ENCODE measurements at places on chromosomes 3 and 15.

DNA sequence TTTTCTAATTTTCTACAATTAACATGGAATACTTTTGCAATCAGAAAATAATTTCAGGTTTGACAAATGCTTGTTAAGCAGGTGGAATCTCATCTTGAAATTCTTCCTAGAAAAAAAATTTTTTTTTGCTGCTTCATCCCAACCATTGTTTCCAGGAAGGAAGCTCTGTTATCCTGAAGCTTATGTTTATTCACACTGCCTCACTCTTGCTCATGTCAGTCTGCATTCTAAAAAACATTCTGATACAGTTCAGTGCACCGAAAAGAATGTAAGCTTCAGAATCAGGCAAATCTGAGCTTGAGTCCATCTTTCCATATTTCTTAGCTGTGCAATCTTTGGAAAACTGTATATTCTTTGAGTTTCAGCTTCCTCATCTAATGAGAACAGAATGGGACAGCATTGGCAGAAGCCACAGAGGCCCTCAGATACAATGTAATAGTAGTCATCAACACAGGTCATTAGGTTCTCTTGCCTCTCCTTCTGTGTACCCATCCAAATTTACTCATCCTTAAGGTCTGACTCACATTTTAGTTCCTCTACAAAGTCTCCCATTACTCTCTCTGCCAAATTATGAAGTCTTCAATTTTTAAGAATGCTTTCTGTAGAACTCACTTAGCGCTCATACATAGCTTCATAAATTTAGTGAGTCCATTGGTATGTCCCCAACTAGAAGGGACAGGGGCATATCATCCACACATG, 881.8 kb upstream of the NR2F2 start:
- no peak for DNase-seq

GRCh38 chr3:146881966-146882760, 277.0 kb upstream of the PLSCR5 start:
- no peak for DNase-seq

- no peak for DNase-seq
Measured at GRCh38 chr3:7423036-7423435, 562.1 kb downstream of the GRM7 start.

GRCh38 chr3:190224456-190224855, 97.8 kb downstream of the CLDN1 start:
- no peak for DNase-seq

- DNase-seq, result no peak
Measured at GRCh38 chr15:89761929-89762328, 10.9 kb upstream of the MESP1 start.

- DNase-seq, result no peak
Measured at GRCh38 chr3:128488636-128488990, 4.4 kb downstream of the GATA2 start.

DNA sequence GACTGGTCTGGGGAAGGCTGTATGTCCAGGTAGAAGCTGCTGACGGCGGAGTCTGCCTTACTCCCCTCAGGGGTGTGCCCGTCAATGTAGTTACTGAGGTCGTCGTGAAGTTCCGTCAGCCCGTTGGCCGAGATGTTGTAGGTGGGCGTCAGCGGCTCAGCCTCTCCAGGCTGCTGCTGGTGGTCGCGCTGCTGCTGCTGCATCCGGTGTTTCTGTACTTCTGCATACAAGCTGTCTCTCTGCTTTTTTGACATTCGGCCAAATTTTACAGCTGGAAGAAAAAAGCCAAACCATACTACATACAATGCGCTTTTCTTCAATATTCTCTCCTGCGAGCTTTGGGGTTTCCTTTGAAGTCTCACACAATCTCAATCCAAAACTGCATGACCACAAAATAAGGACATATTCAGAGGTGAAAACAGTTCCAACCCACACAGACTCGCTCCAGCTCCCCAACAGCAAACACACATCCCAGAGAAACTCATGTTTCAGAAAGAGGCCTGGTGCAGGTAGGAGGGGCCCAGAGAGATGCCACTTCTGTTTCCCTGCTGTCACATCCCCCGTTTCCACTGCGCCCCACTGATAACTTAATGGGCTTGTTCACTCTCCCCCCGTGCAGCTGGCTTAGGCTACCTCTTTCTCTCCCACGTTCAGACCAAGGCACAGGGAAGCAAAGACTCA, 32.5 kb upstream of the ICE2 start:
- no peak for DNase-seq

GRCh38 chr15:26323566-26323965, 449.3 kb downstream of the GABRB3 start:
- DNase-seq, result no peak

DNA sequence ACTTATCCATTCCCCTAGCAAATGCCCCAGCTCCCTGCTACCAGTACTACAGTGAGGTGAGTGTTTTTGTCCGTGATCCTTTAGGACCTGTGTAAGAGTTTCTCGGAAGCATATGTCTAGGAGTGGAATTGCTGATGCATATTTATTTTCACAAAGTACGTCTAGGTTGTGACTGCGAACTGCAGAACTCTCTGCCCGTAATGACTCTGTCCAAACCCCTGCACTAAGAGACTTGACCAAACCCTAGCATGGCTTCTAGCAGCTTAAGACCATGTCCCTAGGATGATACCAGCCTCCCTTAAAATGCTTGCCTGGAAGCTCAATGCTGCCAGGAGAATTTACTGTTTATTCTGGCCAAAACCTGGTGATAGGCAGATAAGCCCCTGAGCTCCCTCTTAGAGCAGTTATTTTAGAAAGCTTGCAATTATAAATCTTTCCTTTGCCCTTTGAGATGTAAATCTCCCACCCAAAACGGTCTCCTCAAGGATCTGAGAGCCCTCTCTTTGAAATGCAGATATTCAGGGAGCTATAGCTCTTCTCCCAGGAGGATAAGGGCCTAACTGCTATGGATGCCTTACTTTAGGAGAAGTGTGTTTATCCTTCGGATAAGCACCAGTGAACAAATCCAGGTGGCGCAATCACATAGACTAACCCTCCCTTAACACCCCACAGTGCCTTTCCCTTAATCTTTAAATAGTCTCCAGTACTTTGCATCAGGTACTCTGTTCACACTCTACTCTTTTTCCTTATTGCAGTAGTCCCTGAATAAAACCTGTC, 14.7 kb upstream of the CA12 start:
- DNase-seq, result no peak

DNA sequence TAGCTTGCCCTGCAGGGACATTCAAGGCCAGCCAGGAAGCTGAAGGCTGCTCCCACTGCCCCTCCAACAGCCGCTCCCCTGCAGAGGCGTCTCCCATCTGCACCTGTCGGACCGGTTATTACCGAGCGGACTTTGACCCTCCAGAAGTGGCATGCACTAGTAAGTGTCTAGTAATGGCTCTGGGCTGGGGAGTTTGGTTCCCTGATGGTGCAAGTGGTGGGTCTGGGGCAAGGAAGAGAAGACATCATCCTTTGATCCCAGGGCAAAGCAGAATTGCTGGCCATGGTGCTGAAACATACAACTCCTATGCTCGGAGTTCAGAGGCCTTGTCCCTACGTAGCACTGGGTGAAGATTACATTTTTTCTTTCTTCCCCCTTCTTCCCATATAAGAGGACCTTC, 311.4 kb downstream of the EPHB1 start:
- no peak for DNase-seq

GRCh38 chr15:89912145-89912673, 543 bp downstream of the ARPIN start:
- no peak for DNase-seq

GRCh38 chr3:40843851-40844548, 319.2 kb downstream of the ZNF621 start:
- DNase-seq, result no peak

DNA sequence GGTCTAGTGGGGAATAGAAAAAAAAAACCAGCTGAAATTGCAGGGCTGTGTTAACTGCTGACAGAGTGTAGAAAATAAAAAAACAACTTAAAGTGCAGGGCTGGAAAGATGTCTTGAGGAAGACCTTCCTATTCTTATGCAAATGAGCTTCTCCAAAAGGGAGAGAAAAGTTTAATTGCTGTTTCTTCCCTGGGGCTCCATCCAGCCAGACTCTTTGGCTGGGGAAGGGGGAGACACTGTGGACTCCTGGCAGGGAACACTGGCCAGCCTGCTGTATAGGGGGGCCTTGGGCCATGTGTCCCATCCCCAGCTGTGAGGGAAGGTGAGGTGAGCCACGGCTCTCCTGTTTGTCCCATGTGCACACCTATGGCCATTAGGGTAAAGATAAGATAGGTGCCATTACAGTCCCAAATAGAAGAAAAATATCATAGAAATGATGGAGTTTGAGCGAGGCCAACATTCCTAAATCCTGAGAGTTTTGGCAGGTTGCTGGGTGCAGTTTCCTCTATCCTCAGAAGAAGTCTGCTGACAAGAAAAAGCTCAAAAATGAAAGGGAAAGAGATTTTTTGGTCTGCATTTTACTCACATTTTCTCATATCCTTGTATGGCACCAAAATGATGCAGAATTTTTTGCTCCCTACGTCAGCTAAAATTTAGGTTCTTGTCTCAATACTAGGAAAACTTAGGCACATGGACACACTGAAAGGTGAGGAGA, 901.7 kb downstream of the PLOD2 start:
- no peak for DNase-seq

DNA sequence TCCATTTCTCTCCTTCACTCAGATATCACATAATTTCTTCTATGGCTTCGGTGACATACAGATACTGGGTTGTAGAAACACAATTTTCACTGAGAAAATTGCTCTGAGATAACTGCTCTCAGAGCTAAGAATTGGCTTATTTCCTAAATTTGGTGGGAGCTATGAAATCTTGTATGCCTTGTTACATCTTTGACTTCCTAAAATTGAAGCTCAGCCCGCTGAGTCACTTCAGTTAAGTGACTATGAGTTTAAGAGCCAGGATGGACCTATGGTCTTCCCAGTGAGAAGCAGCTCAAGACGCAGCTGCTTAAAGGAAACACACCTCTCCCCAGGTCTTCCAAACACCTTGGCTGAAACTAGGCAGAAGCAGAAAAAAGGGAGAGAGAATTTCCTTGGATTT, 56.4 kb downstream of the EFHB start:
- DNase-seq, result no peak

- DNase-seq, result no peak
Measured at GRCh38 chr3:37847689-37848088, 14.0 kb upstream of the CTDSPL start.

DNA sequence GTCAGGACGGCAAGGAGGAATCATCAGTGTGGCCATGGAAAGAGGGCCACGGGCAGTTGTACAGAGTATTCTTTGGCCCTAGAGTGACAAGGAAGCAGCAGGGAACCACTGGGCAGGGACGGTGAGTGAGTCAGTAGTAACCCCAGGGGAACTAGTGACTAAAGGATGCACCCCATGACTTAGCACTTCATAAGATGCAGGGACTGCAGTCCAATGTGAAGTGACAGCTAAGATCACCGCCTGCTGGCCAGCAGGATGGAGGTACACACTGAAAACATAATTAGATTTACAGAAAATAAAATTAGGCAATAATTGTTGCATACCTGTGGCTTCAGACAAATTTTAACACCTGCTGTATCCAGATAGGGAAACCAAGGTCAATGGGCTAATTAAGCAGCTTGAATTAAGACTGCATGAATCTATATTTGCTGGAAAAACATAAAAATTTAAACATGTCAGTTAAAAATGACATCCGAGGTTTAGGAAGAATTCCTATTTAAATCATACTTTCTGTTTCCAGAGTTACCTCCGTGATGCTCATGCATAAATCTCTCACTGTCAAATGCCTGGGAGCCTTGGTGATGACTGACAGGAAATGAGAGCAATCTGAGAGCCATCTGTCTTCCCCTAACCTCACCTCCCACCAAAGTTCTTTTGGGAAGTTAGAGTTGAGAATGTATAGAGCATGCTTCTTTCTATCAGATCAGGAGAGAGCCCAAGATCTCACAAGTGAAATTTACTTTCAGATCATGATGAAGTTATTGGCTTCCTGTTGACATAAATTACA, 56.5 kb downstream of the DCLK3 start:
- DNase-seq, result no peak

DNA sequence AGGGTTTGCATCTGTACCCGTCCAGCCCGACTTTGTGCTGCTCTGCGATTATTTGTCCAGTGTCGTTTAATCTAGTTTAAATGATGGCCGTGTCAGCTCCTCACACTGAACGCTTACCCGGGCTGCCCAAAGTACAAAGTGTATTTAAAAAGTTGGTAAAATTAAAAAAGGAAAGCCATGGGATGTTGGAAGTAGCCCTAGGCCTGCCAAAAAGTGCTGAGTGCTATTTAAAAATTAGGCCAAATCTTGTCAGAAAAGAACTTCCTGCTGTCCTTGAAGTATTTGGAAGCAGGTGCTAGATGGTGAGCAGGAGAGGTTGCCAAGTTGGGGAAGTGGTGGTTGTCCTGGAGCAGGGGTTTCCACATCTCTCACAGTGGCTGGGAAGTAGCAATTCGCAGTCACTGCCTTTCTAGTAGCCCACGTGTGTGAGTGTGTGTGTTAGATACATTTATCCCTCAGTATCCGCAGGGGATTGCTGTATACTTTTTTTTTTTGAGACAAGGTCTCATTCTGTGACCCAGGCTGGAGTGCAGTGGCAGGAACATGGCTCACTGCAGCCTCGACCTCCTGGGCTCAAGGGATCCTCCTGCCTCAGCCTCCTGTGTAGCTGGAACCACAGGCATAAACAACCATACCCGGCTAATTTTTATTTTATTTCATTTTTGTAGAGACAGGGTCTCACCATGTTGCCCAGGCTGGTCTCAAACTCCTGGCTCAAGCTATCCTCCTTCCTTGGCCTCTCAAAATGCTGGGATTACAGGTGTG, 664 bp downstream of the PPCDC start:
- no peak for DNase-seq

DNA sequence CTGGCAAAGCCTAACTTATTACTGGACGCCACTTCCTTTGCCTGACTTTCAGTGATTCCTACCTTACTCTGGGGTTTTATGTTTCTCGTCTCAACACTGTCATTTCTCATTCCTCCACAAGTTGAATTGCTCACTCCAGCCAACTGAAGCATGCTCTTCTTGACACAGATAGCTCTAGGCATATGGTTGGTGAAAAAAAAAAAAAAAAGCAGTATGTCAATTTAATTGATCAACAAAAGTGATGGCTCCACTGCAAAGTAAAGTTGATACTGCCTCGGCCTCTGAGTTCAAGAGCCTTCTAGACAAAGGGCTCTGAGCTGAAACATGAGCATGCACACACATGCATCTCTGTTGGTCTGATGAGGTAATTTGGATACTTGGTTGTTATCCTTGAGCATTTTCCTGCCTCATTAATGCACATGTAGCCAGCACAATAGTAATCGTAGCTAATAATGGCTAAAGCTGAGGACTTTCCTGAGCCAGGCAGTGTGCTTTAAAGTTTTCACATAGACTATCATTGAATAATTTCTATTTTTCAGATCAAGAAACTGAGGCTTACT, 21.4 kb upstream of the UBE2Q2 start:
- DNase-seq, result no peak

GRCh38 chr15:34603095-34603494, 19.6 kb upstream of the GOLGA8B start:
- DNase-seq, result no peak

DNA sequence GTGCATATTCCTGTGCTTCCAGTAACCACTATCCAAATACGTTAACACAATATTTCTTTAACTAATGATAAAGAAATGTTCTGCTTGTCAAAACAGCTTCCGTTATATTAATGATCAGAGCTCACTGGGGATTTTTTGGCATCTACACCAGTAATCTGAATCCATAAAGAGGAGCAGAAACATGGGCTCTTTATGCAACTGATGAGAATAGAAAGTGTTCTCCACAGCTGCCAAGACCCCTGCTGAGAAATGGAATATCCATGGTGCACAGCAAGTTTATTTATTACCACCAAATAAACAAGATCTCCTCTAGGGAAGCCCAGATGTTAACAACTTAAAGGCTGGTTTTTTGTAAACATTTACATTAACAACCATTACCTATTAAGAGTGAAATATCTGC, 54.5 kb downstream of the ALDH1A2 start:
- DNase-seq, result no peak

Data from stimulated activated CD8-positive, alpha-beta memory T cell treated with anti-CD3 and anti-CD28 coated beads, Interleukin-12 subunit alpha, Interleukin-12 subunit beta, amount 100 ng/mL, for 1 hour (primary cell).